Body of pancreas (tissue), 4 donors: ENCODE measurements at places on chromosomes 3 and 15. TPM values are rescaled to one million over a fixed set of nuclear protein-coding genes. Genes with fewer than 3 reads are reported as not detected.

Gene SPTSSB
- total RNA-seq = not detected

Gene FHIT
- 15.8 TPM for total RNA-seq

Gene CPN2
- total RNA-seq = not detected

Gene SV2B
- total RNA-seq = 20.4 TPM

Gene LRRC31
- 0.78 TPM for total RNA-seq

Gene PAQR9
- 0.26 TPM for total RNA-seq

Gene ROPN1B
- total RNA-seq = not detected

Gene DISP2
- total RNA-seq = 0.52 TPM

Gene TMCO5A
- not detected for total RNA-seq

Gene MYRIP
- 5.2 TPM for total RNA-seq

Gene CLRN1
- total RNA-seq = not detected

Gene GRK7
- not detected for total RNA-seq

GRCh38 chr3:58361866-58362265 lies 29.2 kb downstream of the PXK start:
- no peak for DNase-seq

- peak; percentile 11 for DNase-seq
Measured at GRCh38 chr3:46926871-46927717, 49.5 kb downstream of the CCDC12 start.

GRCh38 chr3:72390841-72391240 lies 457.4 kb downstream of the SHQ1 start:
- no peak for DNase-seq

DNA sequence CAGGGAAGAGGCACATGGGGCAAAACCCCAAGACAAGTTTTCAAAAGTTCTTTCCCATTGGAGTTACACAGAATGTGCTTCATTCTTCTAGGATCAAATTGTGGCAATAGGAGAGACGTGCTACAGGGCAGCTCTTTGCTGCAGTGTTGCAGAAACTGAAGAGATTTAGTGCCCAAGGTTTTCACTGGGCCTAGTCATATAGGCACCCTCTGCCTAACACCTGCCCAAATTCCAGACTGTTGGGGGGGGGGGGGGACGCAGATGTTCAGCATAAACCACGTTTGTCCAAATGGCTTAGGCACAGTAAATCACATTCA lies 346.8 kb upstream of the ZNF717 start:
- DNase-seq = no peak

GRCh38 chr3:59641169-59641899 lies 591.5 kb upstream of the CFAP20DC start:
- peak; percentile 20 for DNase-seq

- DNase-seq = no peak
Measured at GRCh38 chr15:100261302-100262240, 80.2 kb downstream of the ADAMTS17 start.

GRCh38 chr3:42159706-42160472 lies 68.7 kb downstream of the TRAK1 start:
- peak; percentile 57 for DNase-seq

DNA sequence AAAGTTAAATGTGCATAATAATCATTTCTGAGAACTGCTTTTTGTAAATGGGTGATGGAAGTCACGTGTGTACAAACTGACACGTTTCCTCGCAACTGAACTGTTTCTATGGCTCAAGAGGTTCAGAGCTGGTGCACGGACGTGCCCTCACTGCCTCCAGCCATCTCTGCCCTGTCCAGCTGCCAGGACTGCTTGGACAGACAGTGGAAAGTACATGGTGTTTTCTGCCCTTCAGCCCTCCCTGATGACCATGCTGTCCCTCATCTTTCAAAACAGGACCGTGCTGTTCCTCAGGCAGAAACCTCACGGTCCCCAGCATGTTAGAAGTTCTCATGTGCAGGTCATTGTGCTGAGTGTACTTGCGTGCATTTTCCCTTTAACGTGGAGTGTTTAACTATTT lies 38.7 kb downstream of the GJD2 start:
- DNase-seq = no peak

- peak; percentile 47 for DNase-seq
Measured at GRCh38 chr15:101250873-101251829, 697 bp downstream of the CHSY1 start.

DNA sequence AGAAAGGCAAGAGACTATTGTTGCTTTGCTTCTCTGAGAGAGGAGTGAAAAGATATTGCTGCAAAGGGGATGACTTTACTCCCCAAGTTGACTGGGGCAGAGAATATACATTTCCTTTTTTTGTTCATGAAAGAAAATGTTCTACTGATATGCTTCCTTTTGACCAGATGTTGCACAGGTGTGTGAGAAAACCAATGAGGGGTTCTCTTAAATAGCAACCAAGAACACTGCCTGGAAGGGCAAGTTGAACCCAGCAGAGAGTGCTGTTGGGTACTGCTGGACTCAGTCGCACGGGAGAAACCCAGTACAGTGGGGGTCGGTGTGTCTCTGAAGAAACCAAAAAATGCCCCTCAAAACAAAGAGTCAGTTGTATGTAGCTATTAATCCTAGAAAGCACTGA lies 101.2 kb downstream of the CHST2 start:
- no peak for DNase-seq

DNA sequence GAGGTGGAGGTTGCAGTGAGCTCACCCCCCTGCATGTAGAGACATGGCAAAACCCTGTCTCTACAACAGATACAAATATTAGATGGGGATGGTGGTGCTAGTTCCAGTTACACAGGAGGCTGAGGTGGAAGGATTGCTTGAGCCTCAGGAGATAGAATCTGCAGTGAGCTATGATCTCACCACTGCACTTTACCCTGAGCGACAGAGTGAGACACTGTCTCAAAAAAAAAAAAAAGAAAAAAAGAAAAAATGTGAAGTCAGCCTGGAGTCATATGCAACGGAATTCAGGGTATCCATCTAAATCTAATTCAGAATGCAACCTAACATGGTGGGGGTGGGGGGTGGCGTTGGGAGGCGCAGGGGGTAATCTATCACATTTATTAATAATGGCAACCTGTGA lies 37.1 kb upstream of the NR2F2 start:
- DNase-seq = no peak

GRCh38 chr3:194555175-194556062 lies 68.6 kb upstream of the ATP13A3 start:
- DNase-seq = no peak

DNA sequence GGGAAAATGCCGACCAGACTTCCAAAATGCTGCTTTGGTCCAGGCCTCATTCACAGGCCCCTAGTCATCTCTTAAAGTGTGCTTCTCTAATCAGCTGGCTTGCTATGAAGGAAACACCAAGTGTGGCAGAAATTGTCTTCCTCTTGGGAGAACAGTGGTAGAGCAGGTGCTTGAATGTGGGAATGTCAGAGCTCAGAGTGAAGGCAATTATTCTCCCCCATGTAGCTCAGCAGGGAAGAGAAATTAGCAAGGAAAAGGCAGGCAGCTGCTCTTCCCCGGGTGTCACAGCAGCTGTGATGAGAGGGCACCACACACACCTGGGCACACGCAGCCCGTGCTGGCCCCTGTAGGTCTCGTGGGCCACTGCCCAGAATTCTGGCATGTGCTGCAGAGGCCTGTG lies 358.5 kb downstream of the WDR72 start:
- DNase-seq = no peak

DNA sequence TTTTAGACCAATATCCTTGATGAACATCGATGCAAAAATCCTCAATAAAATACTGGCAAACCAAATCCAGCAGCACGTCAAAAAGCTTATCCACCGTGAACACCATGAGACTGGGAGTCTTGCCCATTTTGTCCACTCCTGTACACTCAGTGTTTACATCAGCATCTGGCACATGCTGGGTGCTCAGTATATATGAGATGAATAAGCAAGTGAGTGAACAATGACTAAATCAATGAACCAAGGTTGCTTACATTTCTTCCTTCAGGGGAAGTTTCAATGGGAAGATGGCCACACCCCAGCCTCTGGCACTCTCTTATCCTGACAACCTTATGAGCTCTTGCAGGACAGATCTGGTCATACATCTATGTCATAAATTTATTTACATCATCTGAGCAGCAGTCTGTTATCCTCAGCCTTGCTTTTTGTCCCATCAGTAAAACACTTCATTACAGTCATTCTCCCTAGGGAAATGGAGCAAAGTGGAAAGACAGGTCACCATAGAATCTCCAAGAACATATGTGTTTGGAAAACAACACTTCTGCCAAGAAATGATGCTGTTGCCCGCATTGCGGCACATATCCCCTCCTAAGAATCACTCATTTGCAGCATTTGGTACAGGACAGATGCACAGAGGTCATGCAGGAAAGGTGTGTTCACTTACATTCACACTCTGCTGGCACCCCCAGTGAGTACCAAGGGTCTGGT lies 171.8 kb upstream of the EIF1B start:
- no peak for DNase-seq

DNA sequence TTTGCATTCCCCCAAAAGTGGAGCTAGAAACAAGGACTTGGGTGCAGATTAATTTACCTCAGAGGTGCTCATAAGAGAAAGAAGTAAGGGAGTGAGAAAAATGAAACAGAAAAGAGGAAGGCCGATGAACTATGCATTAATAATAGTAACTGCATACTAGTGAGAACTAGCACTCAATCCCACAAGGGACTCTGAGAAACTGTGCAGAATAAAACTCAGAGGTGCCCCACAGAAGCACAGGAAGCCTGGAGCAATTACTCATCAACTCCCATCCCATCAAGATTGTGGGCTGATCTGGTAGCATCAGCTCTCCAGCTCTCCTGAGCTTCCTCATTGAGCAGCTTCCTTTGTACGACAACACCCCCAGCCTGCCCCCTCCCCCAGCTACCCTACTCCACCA lies 50.8 kb downstream of the CLDN18 start:
- no peak for DNase-seq

DNA sequence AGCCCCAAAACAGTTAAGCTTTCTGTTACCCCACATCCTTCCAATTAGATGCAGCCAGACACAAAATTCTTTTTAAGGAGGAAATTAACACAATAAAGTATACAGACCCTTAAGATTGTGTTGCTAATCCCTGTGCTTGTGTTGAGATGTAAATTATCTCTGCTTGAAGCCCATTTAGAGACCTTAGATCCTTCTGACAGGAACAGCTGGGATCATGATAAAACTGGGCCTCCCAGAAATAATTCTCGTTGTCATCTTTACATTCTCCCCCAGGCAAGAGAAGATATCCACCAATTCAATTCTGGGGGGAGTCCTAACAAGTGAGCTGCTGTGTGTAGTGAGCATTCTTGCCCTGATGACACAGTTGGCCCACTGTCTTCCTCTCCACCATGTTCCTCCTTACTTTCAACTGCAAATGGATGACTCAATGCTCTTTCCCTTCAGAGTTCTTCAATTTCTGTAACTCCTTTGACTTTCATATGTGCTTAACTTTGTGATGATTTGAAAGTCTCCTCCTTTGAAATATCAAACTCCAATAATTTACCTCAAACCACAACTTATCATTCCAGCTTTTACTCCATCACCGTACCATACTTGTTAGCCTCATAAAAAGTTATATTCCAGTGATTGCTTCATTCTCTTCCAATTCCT lies 186.6 kb downstream of the RAP2B start:
- DNase-seq = no peak

DNA sequence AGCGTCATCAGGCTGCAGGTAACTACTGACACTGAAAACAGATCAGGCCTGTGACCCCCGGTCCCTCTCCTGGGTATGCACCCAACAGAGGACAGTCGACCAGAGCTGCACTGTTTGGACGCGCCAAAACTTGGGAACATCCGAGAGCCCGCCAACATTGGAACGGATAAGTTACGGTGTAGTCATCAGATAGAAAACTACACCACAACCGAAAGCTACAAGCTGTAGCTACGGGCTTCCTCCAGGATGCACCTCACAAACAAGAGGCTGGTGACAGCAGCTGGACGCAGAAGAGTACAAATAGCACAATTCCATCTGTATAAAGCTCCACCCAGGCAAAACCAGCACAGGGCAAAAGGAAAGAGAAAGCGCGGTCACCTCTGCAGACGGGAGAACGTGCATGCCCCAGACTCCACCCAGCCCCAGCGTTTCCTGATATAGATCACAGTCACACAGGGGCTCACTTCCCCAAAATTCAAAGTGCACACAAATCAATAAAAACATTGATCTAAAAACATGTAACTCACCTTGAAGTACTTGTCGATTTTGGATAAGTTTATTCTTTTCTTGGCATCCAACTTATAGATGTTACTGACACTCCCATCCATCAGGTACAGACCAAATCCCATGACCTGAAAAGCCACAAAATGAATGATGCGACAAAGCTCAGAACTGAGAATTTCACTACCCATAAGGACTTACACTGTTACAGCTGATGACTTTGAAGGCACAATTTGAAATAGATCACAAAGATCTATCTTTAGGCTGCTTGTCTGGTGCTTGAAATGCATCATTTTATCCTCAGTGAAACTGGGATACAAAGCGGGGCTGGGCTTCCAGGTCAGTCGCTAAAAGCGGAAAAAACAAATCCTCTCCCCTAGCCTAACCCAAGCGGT lies 43.3 kb downstream of the CYFIP1 start:
- DNase-seq = no peak

DNA sequence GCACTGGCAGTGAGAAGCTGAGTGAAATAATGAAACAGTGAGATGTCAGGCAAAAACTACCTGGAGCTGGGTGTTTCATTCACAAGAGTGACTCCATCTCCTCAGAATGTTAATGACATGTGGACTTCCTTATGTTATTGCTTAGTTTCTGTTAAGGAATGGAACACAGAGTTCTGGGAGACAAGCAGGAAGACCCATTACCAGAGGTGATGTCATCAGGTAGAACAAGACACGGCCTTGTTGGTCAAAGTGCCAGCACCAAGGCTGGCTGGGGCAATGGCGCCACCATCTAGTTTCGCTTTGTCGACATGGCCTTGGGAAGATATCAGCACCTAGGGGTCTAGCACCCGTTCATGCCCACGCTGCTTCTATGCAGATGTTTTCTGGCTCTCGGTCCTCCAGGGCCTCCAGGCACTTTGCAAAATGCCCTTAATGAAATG lies 252.2 kb downstream of the FAM43A start:
- DNase-seq = no peak
